Mucosa of gallbladder (tissue), 1 donor: ENCODE measurements at places on chromosomes 3 and 15. TPM values are rescaled to one million over a fixed set of nuclear protein-coding genes. Genes with fewer than 3 reads are reported as not detected.

DNA sequence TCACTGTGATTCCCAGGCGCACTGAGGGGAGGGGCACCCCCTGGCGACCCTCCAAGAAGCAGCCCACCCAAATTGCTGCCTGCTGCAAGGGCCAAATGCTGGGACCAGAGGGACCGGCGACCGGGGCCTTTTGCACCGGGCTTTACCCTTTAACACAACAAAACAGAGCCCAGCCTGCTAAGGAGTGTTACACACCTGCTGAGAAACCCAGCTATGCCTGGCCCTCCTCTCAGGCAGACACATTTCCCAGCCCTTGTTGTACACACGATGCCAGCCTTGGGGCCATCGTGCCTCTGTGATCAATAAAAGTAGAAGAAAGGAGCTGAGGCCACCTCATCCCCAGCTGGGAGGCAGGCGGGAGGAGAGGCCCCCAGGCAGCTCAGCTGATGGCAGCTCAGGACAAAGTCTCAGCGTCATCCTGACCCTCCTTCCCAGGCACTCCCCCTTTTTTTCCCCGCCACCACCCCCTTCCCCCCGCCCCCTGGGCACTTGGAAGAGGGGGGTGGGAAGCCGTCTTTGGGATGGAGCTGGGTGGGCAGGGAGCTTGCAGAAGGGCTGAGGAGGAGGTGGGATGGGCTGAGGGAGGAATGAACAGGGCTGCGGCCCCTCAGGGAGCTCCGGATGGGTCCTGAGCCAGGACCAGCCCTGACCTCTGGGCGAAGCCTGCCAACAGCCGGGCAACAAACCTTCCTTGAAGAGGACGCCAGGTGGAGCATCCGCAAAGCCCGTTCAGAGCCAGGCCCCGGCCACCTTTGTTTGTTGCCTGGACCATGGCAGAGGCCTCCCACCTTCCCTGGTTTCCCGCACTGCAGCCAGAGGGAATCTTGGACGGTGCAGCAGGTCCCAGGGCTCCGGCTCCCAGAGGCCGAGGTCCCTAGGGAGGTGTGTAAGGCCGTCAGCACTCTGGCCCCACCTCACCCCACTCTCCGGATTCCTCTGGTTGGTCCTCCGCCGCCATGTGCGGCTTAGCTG is 45.9 kb upstream of the SEC61A1 start:
- DNase-seq, result no peak

DNA sequence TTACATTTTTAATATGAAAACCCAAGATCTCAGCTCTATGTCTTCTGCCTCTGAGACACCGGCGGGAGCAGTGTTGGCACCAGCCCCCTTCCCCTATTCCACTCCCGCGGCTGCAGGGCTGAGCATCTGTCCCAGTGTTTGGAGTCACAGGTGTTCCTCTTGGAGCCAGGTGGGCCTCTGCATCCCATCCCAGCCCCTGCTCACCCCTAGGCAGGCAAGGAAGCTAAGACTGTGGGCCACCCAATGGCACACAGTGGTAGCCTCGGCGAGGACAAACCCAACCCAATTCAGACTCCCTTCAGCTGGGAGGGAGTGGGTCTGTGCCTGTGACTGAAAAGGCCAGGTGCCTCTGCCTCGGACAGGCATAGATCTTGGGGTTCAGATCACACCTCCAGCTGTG is 3.1 kb downstream of the CHST13 start:
- no peak for DNase-seq

DNA sequence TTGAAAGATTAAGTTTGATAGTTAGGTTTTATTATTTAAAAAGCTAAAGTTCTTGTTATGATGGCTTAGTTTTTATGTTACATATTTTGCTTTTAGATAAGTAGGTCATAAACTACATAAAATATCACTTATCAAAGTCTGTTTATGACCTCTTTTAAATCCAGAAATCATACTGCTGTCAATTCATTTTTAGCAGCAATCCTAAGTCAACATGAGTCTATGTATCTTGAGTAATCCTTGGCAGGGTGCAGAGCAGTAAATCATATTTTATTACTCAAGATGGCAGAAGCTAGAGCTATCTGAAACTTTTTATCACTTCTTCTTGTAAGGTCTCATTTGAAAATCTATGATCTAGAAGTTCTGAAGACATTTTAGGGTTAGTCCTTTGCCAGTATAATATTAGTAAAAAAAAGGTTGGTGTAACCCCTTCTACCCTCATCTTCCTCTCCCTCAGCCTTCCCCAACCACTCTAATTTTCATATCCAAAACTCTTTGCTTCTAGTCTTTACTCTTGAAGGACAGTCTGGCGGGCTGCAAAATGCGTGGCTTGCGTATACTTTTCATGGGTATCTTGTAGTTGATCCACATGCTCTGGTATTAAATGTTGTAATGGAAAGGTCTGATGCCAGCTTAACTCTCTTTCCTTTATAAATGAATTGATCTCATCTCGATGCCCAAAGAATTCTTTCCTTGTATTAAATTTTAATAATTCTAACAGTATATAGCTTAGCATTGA is 134.0 kb upstream of the THRB start:
- no peak for DNase-seq

DNA sequence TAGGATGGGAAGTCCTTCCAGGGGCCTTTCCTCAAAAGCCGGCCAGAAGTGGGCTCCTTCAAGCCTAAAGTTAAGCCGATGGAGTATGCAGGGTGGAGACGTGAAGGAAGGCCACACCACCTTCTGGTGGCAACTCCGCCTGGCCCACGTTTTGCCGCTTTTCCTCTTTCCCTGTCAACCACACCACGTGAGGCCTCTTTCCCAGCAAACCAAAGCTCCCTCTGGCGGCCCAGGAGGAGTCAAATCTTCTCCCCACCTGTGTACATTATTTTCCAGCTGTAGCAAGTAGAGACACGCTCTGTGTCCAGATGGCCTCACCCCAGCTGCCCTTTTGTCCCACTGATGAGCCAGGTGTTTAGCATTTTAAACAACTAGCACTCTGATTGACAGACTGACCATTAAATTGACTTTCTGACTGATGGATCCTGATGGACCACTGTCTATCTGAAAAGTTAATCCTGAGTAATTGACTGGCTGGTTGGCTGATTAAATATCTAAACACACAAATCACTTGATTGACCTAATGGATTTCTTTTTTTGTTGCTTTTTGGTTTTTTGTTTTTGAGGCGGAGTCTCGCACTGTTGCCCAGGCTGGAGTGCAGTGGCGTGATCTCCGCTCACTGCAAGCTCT is 59.6 kb upstream of the ZBTB38 start:
- DNase-seq, result peak; percentile 55

DNA sequence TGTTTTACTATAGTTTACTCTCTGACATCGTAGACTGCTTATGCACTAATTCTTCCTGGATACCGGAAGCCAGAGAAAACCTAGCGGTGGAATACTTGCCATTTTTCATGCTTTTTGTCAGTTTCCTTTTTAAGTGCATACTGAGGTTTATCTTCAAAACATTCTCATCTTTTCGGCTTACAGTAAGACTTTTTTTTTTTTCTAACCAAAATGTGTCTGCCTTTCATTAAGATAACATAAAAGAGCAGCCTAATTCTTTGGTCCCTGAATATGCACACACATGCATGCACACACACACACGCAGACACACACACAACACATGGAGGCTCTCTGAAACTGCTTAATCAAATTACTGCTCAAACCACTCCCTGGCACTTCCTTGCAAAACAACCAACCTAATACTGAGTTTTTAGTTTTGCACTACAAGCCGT is 1.3 kb downstream of the ZNF445 start:
- no peak for DNase-seq

DNA sequence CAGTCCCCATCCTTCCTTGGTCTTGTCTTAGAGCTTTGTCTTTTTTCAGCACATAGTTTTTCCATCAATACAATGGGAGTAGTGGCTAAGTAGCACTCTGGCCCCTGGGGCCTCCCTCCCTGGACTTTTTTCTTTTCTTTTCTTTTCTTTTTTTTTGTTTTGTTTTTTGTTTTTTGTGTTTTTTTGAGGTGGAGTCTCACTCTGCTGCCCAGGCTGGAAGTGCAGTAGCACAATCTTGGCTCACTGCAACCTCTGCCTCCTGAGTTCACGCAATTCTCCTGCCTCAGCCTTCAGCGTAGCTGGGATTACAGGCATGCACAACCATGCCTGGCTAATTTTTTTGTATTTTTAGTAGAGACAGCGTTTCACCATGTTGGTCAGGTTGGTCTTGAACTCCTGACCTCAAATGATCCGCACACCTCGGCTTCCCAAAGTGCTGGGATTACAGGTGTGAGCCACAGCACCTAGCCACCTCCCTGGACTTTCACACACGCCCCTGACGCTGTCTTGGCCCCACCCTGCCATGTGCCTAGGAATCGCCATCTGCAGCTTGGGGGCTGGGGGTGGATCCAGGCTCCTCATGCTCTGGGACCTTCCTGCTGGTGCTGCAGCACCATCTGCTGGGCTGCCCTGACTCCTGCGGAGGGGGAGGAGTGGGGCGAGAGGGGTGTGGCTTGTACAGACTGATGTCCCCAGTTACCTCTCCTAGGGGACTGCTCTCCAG is 2.8 kb downstream of the C15orf39 start:
- DNase-seq, result peak; percentile 90

Gene BFSP2
- total RNA-seq, result not detected
